ENCODE measurements at places on chromosomes 2 and 18.

- DNase-seq: peak; percentile 24
Measured at GRCh38 chr2:216606551-216607276, 26.5 kb upstream of the IGFBP2 start.

GRCh38 chr2:235445116-235445515 is 48.7 kb upstream of the AGAP1 start:
- no peak for DNase-seq

DNA sequence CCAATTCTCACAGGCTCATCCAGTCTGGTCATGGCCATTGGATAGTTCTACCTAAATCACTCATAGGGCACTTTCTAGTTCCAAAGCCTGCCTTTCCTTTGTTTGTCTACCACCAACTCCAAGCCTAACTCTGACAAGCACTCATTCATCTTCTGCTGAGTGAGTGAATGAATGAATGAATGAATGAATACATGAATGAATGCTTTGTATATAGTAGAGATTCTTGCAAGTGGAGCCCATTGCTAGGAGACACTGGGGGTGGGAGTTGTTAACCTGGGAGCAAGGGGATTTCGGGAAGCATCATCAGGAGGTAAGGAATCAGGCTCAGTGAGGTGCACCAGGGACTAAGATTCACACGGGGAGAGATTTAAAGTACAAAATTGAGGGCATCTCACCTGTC is 3.3 kb upstream of the MOCOS start:
- no peak for DNase-seq

DNA sequence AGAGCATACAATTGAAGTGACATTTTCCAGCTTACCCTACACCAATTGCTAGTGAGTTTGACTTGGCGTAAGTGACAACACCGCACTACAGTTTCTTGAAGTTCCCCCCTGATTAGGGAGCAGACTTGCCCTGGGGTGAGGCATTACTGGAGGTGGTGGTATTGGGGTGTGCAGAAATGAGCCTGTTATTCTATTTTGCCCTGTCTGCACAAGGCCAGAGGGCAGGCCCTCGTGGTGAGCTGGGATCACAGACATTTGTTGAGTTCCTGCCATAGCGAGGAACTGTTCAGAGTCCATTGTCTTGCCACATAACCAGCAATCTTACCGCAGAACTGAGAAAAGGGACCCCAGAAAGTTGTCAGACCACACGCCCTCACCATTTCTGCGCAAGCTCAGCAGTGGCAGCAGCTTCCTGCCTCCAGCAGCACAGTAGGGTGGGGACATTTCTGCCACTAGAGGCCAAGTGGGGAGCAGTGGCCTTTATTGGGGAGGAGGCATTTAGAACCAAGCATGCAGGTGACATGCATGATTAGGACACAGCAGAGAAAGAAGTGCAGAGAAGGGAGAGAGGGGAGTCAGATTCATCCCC is 103.6 kb upstream of the BCL2L11 start:
- no peak for DNase-seq

- no peak for DNase-seq
Measured at GRCh38 chr2:151241224-151241623, 20.4 kb downstream of the RBM43 start.

DNA sequence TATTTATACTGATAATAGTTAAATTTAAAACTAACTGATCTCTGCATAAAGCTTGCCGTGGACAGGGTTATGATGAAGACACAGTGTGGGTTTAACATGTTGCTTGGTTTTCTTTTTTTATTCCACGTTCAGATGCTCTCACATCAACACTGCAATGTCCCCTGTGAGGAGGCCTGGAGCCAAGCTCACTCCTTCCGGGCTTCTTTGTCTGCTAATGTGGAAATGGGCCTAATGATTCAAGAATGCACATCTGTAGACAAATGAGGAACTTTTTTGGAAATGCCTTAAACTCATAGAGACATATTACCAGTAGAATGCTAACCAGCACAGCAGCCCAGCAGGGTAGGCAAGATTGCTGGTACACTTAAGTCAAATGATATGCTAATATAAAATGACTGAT is 208.0 kb downstream of the GALR1 start:
- no peak for DNase-seq

All from CD4-positive, alpha-beta T cell treated with Interleukin-15 for 1 hour (primary cell).